Muscle of leg (tissue), 16 donors: ENCODE measurements at places on chromosomes 3 and 15. TPM values are rescaled to one million over a fixed set of nuclear protein-coding genes. Genes with fewer than 3 reads are reported as not detected.

GRCh38 chr15:74618841-74619596 is 3.4 kb downstream of the CLK3 start:
- no peak for DNase-seq

GRCh38 chr3:175070946-175071345 is 211.8 kb downstream of the NAALADL2 start:
- DNase-seq: no peak

DNA sequence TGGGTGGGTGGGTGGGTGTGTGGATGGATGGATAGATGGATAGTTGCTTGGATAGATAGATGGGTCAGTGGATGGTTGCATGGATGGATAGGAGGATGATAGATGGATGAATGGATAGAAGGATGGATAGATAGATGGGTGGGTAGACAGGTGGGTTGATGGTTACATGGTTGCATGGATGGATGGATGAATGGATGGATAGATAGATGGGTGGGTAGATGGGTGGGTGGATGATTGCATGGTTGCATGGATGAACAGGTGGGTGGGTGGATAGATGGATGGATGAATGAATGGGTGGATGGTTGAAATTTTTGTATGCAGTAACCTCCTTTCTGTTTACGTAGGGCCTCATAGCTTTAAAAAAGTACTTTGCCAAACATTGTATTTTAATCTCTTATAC is 79.5 kb downstream of the LRRK1 start:
- no peak for DNase-seq

GRCh38 chr3:25532431-25533162 is 104.5 kb downstream of the RARB start:
- peak; percentile 37 for DNase-seq

DNA sequence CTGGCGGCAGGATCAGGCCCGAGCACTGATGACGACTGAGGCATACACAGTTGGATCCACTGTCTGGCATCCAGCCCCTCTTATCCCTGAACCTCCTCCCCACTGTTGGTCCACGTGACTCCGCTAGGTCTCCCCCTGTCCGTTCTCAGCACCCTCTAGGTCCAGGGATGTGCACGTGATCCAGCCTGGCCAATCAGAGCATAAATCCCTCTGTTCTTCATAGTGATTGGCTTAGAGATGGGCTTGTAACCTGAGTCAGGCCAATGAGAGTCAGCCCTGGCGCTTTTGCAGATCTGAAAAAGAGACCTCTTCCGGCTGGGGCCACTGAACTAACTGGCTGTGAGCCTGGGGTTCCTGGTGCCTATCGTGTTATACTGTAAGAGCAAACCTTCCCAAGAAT is 20.5 kb upstream of the IQSEC1 start:
- DNase-seq: peak; percentile 26

GRCh38 chr3:149231871-149232270 is 10.2 kb upstream of the CP start:
- DNase-seq: no peak

DNA sequence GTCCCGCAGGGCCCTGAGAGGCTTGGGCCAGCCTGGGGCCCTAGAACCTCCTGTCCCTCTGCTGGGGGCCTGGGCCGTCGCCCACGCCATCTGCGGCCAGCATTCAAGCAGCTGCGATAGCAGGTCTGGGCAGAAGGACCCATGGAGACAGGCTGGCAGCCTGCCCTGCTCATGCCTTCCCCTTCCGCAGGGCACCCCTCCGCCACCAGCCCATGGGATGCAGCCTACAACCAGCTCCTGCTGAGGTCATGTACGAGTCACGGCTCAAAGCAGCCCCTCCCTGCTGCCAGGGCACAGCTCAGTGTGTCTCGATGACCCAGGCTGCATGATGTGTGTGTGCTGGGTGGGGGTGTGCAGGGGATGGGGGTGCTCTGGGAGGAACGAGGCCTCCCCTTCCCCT is 27.8 kb downstream of the DUSP7 start:
- DNase-seq: peak; percentile 64

DNA sequence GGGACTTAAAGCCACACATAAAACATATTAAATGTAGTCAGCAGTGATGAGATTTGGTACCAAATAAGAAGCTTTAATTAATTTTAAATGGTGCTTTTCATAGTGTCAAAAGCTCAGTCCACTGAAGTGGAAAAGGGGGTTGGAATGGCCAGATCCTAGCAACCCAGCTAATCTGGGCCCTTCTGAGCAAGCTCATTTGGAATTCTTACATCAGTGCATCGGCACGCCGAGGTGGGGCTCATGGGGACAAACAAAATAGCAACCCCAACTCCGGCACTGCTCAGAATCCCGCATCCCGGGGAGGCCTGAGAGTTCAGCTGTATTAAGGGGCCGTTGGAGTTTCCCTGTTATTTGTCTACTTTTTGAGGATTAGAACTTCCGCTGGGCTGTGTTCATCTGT is 526.4 kb downstream of the SOX2 start:
- DNase-seq: peak; percentile 49

DNA sequence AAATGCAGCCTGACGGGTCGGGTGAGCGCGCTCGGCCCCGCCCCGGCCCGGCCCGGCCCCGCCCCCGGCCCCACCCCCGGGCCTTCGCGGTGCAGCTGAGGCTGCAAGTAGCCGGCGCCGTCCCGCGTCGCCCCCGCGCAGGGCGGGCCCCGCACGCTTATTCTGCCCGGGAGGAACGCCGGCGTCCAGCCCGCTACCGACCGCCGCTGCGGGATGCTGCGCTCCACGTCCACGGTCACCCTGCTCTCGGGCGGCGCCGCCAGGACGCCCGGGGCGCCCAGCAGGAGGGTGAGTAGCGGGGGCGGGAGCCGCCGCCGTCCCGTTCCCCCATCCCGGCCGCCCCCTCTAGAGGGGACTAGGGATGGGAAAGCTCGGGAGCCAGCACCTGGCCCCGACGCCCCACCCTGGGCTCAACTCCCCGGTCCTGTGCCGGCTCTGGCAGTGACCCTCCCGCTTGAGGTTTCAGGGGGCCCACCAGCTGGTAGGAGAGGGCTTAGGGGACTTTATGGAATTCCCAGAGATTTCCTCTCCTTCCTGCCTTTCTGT is at the start of gene MYZAP:
Gene MYZAP (plus strand): TSS at position 83 of the 546 bp plus-strand sequence. CDS start 131 bp downstream, at position 214.
- peak; percentile 50 for DNase-seq

The TRANK1 gene
- 5.0 TPM for total RNA-seq

The KCNH8 gene
- total RNA-seq: 0.09 TPM

The LEKR1 gene
- 0.27 TPM for total RNA-seq

The CPLX3 gene
- total RNA-seq: not detected

The DPPA4 gene
- 0.58 TPM for total RNA-seq
